ENCODE measurements at places on chromosomes 2 and 18. TPM values are rescaled to one million over a fixed set of nuclear protein-coding genes. Genes with fewer than 3 reads are reported as not detected.

DNA sequence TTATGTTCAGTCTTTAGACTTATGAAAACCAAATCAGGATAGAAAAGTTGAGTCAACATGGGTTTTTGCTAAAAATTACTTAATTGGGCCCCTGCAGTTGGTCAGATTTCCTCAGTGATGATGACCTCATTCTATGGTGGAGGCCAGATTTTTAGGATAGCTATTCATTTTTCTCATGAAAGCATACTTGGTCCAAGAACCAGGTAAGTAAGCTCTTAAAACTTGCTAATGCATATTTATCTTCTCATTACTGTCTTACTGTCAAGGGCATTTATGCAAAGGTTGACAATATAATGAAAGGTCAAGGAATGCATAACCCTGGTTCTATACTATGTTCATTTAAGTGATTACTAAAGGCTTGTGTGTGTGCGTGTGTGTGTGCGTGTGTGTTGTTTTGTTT is 650.6 kb downstream of the SATB2 start:
- no peaks in the 10 kb centered on the region for H3K36me3 ChIP-seq
- no peaks in the 10 kb centered on the region for H3K27me3 ChIP-seq
- no peaks in the 10 kb centered on the region for H3K4me1 ChIP-seq

- H3K27ac ChIP-seq, result no peak overlapping the region
- no peaks in the 10 kb centered on the region for H3K36me3 ChIP-seq
- no peak overlapping the region for H3K4me3 ChIP-seq
- peaks cover 17% of the 10 kb centered on the region for H3K27me3 ChIP-seq
- DNase-seq, result no peak
- H3K4me1 ChIP-seq, result no peaks in the 10 kb centered on the region
Measured at GRCh38 chr2:39689876-39690275, 24.2 kb downstream of the TMEM178A start.

GRCh38 chr18:4987452-4988405 is 209.3 kb downstream of the AKAIN1 start:
- no peak for DNase-seq
- H3K27me3 ChIP-seq, result no peaks in the 10 kb centered on the region
- no peaks in the 10 kb centered on the region for H3K4me1 ChIP-seq
- no peak overlapping the region for H3K4me3 ChIP-seq
- no peak overlapping the region for H3K27ac ChIP-seq

DNA sequence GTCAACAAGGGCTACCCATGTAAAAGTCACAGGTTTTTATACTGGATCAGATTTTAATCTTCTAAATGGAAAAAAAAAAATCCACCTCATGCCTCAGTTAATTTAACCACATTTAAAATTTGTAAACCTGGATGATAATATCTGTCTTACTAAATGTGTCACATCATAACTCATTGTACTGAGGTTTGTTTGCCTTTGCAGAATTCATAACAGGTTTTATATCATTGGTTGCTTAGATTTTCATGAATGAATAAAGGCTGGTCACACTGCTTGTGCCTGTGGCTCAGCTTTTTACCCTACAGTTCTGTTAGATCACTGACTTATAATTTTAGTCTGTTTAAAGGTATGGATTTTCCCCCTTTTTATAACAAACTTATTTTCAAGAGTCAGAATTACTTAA is 48.9 kb downstream of the PSMD14 start:
- H3K27me3 ChIP-seq, result no peaks in the 10 kb centered on the region
- no peaks in the 10 kb centered on the region for H3K4me1 ChIP-seq
- H3K27ac ChIP-seq, result no peak overlapping the region
- no peak for DNase-seq

DNA sequence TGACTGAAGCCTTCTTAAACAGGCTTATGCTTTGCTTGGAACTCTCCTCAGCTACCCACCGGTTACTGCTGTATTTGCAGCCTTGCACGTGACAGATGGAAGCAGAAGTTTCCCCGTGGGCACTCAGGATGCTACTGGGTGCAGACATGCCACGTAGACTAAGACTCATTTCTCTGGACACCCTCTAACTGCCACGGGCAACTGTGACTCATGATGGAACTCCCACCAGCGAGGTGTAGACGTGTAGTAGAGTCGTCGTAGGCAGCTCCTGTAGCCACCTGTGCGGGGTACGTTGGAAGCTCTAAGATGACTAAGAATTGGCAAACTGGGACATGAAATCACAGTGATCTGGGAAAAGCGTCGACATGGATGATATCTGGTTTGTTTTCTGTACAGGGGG is 27.5 kb downstream of the TSHZ1 start:
- no peak overlapping the region for H3K27ac ChIP-seq
- peaks cover 5% of the 10 kb centered on the region for H3K4me1 ChIP-seq
- no peak overlapping the region for H3K4me3 ChIP-seq
- H3K27me3 ChIP-seq, result no peaks in the 10 kb centered on the region
- DNase-seq, result no peak

- no peaks in the 10 kb centered on the region for H3K36me3 ChIP-seq
- no peak overlapping the region for H3K27ac ChIP-seq
- DNase-seq, result no peak
- H3K4me1 ChIP-seq, result no peaks in the 10 kb centered on the region
- no peak overlapping the region for H3K4me3 ChIP-seq
Measured at GRCh38 chr2:115183144-115183543, 740.7 kb downstream of the DPP10 start.

DNA sequence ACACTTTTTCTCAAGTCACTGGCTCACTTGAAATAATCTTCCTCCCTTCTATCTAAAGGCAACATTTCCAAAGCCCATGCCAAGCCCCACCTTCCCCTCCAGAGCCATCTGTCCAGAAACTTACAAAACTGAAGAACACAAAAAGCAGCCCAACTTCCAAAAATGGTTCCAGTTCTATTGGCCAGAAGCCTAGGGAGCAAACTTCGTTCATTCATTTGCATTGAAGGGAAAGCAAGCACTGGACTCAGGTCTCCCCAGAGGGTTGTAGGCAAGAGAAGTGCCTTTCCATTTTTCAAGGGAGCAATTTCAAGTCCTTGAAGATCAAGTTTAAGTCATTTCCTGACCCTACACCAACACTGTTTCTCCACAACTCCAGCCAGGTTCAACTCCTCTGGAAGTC is 585.0 kb downstream of the BCL11A start:
- no peak overlapping the region for H3K27ac ChIP-seq
- DNase-seq, result no peak
- H3K27me3 ChIP-seq, result no peaks in the 10 kb centered on the region
- no peaks in the 10 kb centered on the region for H3K4me1 ChIP-seq

GRCh38 chr2:198385326-198385725 is 580.9 kb downstream of the PLCL1 start:
- H3K27me3 ChIP-seq, result no peaks in the 10 kb centered on the region
- H3K36me3 ChIP-seq, result no peaks in the 10 kb centered on the region
- H3K4me1 ChIP-seq, result no peaks in the 10 kb centered on the region
- H3K4me3 ChIP-seq, result no peak overlapping the region
- DNase-seq, result no peak

DNA sequence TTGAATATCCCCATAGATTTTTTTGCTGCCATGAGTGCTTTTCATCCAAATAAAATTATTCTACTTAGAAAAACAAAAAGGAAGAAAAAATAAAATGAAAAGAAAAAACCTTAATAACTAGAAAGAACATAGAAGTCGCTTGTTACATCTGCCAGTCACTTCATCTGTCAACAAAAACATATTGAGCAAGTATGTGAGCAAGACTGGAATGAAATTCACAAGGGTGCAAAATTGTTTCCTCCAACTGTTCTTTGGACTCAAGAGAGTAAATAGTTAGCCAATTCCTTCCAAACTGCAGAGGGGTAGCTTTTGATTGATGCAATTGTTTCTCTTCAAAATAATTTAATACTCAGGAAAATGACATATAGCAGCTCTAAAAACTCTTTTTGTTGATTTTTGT is 336.3 kb upstream of the CDH7 start:
- H3K36me3 ChIP-seq, result no peaks in the 10 kb centered on the region
- no peak for DNase-seq
- no peak overlapping the region for H3K4me3 ChIP-seq
- no peaks in the 10 kb centered on the region for H3K4me1 ChIP-seq
- no peaks in the 10 kb centered on the region for H3K27me3 ChIP-seq

GRCh38 chr2:186887107-186888090 is 38.4 kb upstream of the ZSWIM2 start:
- no peak overlapping the region for H3K4me3 ChIP-seq
- no peak for DNase-seq
- H3K27me3 ChIP-seq, result no peaks in the 10 kb centered on the region
- no peaks in the 10 kb centered on the region for H3K4me1 ChIP-seq

GRCh38 chr2:223368481-223368880 is 233.7 kb downstream of the SCG2 start:
- H3K27me3 ChIP-seq, result no peaks in the 10 kb centered on the region
- no peak for DNase-seq
- H3K36me3 ChIP-seq, result no peaks in the 10 kb centered on the region
- H3K4me1 ChIP-seq, result no peaks in the 10 kb centered on the region

- peak; percentile 38 for DNase-seq
- peak overlapping the region; percentile 84 for H3K27ac ChIP-seq
- peak overlapping the region; percentile 61 for H3K4me3 ChIP-seq
- peaks cover 14% of the 10 kb centered on the region for H3K27me3 ChIP-seq
- H3K36me3 ChIP-seq, result peaks cover 14% of the 10 kb centered on the region
- peaks cover 34% of the 10 kb centered on the region for H3K4me1 ChIP-seq
Measured at GRCh38 chr18:57084331-57085271, 62.3 kb upstream of the BOD1L2 start.

- DNase-seq, result no peak
- H3K27me3 ChIP-seq, result peaks cover 10% of the 10 kb centered on the region
- H3K4me1 ChIP-seq, result no peaks in the 10 kb centered on the region
- H3K27ac ChIP-seq, result no peak within 1 kb of the TSS
- peaks cover 3% of the 10 kb centered on the region for H3K36me3 ChIP-seq
Measured at GRCh38 chr2:228181098-228182019, at the start of gene SPHKAP. Gene SPHKAP, minus strand, starts transcription at chr2:228181687. Its CDS starts 89 bp downstream, at chr2:228181598.

Gene SIX2
- not detected for total RNA-seq

Gene NTSR2
- not detected for total RNA-seq

Gene MRO
- not detected for total RNA-seq

Gene NEU4
- total RNA-seq, result 0.31 TPM

Gene AGXT
- not detected for total RNA-seq

Gene CD207
- not detected for total RNA-seq

Gene SEPTIN10
- not detected for total RNA-seq

Gene CERKL
- total RNA-seq, result not detected

Gene LIMS4
- 0.97 TPM for total RNA-seq

Gene THSD7B
- total RNA-seq, result not detected
